ENCODE measurements at places on chromosomes 7 and 10.

DNA sequence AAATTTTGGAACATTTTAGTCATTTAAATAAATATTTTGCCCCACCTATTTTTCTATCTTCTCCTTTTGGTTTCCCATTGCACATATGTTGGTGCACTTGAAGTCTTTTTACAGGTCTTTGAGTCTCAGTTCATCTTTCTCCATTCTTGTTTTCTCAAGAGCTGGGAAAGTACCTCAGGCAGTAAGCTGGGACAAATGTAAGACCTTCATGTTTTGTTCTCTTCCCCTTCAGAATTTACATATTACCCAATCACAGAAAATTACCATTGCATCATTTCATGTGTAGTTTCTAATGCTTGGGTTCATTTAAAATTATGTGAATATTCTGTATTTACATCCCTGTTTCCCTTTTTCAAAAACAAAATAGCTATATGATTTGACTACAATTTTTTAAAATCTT lies 1150.0 kb upstream of the POT1 start:
- no peak for DNase-seq

DNA sequence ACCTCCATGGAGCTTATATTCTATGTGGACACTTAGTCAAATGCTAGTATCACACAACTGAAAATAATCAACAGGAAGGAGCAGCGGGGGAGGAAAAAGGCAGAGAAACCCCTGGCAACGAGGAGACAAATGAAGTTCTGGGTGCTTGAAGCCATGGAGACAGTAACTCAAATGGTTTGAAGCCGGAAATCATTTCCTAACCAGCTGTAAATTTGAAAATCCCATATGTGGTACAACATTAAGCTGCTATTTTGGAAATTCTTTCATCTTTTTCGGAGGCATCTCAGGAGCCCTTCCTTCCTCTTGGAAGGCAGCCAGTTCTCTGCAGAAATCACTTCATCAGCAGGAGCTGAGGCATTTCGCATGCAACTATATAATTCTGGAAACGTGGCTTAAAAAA lies 91.4 kb downstream of the PPP1R3C start:
- DNase-seq = no peak

- no peak for DNase-seq
Observed at GRCh38 chr10:126290232-126290631, 98.0 kb downstream of the ADAM12 start.

DNA sequence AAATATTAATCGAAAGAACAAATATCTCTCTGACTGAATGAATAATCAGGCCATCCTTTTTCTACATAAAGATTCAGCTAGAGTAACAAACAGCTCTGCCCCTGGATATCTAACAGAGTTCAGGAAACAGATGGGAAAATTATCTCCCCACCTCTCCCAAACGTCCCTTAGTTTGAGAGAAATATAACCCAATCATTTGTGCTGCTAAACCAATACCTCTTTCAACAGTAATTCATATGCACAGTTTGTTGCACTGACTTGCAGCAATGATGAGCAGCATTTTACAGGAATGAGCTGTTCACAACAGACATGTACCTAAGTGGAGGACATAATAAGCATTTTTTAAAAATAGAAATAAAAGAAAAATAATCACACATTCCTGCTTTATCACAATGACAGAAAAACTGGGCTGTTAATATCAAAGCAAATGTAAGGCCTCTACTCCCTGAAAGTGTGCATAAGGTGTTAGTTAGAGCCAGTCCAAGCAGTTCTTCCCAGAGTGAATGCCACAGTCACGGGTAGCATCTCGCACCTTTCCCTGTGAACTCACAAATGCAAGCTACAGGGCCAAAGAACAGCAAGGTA lies 2.3 kb downstream of the CREB3L2 start:
- DNase-seq = no peak

- no peak for DNase-seq
Observed at GRCh38 chr10:109762555-109762954, 160.8 kb downstream of the XPNPEP1 start.

DNA sequence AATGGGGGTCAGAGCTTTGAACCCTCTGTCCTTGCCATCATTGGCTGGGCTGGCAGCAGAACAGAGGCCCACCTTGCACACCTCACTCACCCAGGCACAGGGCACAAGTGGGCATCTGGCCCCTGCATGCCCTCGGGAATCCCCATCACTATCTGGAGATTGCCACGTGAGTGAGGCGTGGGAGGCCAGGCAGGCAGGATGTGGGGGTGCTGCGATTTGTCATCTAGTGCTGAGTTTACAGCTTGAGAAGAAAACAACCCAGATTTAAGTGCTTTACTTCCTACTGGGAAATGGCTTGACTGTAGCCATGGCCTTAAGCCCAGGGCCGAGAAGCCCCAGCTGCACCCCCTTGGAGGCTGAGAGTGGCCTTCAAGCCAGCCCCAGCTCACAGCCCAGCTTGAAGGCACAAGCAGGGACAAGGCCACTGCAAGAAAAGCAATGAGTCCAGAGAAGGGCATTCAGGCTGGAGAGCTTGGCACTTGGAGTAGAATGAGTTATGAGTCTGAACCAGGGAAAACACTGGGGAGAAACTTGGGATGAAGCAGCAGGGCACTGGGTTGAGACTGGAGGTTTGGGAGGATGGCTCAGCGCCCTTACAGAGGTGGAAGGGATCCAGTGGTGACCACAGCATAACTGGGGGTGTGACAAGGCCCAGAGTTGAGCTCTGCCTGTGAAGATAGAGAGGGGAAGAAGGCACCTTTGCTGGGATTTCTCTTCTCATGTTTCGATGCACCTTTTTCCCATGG lies 123.0 kb downstream of the CXCL12 start:
- no peak for DNase-seq

DNA sequence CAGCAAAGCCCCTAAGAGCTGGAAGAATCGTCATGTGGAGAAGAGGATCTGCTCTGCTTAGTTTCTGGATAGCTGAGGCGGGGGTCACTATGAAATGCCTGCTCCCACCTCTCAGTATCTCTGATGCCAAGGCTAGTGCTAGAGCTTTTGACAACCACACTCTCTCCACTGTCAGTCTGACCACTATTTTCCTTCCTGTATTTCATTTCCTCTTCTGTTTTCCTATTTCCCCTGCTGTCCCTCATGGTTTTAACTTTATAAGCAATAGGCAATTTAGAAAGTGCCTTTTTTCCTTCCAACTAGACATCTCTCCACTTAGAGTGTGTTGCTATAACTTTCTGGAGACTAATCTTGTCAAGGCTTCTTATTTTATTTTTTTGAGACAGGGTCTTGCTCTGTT lies 23.6 kb downstream of the C7orf57 start:
- no peak for DNase-seq

- DNase-seq = no peak
Observed at GRCh38 chr10:490256-490655, 199.2 kb downstream of the DIP2C start.

DNA sequence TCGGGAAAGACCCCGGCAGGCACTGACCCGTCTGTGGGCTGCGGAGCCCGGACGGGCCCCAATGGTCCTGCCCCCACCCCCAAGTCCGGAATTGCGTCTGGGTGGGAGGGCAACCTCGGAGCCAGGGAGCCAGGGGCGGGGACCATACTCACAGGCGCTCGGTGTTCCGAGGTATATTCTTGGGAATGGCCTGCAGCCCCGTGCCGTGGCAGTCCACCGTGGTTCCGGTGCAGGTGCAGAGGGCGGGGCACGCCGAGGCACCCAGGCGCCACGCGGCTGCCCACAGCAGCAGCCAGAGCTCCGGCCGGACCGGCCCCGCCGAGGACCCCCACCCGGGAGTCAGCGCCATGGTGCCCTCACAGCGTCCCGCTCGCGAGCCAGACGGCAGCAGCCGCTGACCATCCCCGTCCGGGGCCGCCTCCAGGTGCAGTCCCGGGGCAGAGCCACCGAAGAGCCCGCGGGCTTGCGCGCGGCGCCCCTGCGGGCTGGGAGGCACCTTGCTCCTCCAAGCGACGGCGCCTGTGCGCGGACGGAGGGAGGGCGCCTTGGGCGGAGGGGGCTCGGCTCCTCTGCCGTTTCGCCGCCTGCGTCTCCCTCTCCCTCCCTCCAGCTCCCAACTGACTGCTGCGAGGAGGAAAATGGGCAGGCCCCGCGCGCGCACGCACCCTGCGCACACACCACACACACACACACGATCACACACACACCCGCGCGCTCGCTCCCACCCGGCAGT lies at the start of gene SLIT1:
Gene SLIT1 (minus strand): TSS at position 634 of the 733 bp plus-strand sequence. CDS start 285 bp downstream, at position 349.
- no peak for DNase-seq

DNA sequence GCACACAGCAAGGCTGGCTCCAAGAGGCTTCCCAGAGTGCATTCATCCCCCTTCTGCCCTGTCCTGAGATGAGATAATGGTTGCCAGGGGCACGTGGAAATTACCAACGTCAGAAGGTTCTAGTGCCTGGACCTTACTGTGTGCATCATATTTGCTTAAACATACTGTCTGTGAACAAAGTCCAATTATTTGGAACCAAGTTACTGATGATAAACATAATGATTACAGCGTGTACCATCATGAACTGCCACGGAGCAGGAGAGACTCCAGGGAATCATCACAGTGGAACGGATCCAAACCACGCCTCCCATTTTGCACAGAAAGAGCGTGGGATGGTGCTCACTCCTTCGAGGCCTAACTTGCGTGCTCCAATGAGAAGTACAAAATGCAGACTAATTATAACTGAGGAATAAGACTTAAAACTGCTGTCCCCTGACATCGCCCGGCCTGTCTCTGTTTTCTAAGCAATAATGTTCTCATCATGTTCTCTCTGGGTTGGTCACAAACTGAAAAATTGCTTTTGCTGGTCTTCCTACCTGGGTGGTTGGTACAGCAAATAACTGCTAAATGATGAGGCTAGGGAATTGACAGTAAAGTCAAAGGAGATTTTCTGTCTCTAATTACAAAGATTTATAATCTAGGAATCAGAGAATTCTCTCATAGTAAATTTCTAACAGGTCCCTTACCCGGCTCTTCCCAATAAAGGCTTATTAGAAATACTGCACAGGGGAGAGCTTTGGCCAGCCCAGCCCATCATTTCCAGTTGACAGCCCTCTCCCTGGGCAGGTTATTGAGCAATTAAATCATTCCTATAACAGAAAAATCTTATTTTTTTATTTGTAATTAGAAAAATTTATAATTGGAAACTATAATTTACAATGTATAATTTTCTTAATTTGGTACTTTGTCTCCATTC lies 182.2 kb downstream of the CAMK1D start:
- no peak for DNase-seq

GRCh38 chr10:12212454-12212853 lies 16.5 kb downstream of the CDC123 start:
- DNase-seq = no peak

GRCh38 chr10:78263521-78263988 lies 229.9 kb downstream of the RPS24 start:
- no peak for DNase-seq

DNA sequence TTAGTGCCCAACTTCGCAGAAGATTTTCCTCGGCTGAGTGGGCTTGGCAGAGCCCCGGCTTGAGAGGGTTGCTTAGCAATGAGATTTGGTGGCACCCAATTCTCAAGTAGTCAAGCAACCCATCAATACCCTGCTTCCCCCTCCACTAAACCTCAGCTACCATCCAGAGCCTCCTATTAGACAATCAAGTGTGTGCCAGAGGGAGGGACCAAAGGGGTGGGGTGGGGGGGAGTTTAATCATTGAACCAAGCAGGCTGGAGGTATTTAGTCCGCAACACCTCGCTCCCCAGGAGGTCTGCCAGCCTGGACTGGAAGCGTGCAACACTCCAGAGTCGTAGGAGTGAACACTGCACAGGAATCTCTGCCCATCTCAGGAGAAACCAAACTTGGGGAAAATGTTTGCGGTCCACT lies at the start of gene HKDC1:
Gene HKDC1 (plus strand): TSS at position 292 of the 411 bp plus-strand sequence. CDS start 104 bp downstream, at position 396.
- no peak for DNase-seq

GRCh38 chr10:93598157-93598556 lies 2.9 kb downstream of the RBP4 start:
- no peak for DNase-seq

DNA sequence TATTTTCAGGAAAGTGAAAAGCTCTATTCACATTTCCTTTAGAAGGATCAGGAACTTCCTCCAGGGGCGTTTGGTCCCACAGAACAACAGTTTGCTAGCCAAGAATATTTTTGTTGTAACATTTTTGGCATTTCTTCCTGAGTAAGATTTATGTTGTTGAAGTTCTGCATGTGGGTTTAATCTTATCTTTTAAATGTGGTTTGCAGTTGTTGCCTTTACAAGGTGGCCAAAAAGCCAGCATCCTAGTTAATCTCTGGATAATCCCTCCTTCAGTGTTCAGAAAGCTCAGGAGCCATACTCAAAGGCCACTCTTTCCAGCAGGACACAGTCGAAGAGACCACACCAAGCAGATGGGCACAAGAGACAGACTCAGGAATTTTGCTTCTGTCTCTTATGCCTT lies 30.0 kb downstream of the SLC26A4 start:
- no peak for DNase-seq

- no peak for DNase-seq
Observed at GRCh38 chr10:14293526-14293925, 37.2 kb downstream of the FRMD4A start.

DNA sequence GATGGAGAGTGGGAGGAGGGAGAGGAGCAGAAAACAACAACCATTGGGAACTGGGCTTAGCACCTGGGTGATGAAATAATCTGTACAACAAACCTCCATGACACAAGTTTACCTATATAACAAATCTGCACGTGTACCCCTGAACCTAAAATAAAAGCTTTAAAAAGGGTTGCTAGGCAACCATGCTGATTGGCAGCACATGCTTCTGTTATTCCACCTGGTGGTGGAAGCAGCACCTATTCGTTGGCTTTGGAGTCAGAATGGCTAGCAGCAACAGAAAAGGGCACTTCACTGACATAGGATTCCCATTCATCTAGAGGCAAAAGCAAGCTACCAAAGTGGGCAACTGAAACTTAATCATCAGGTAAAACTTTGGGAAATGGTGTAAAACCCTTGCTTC lies 57.1 kb downstream of the RELN start:
- DNase-seq = no peak

DNA sequence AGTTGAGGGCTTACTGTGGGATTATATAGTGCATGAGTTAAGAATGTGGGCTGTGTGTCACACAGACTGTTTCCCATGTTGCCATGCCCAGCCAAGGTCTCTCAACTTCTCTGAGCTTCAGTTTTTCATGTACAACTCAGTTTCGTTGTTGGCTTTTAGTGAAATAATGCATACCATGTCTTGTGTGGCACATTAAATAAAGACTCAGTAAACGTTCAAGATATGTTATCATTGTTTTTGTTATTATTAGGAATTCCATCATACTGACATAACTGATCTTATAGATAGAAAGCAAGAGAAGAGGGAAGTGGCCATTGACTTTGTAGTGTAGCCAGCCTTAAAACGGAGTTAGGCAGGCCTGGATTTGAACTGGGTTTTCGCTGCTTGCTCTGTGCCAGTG lies 2.9 kb downstream of the CDK14 start:
- no peak for DNase-seq
